ENCODE measurements at places on chromosomes 7 and 10.

GRCh38 chr7:130350945-130351790 lies 6.6 kb downstream of the CPA5 start:
- no peak for DNase-seq

GRCh38 chr10:117741524-117741923 lies 199.0 kb downstream of the EMX2 start:
- no peak for DNase-seq

DNA sequence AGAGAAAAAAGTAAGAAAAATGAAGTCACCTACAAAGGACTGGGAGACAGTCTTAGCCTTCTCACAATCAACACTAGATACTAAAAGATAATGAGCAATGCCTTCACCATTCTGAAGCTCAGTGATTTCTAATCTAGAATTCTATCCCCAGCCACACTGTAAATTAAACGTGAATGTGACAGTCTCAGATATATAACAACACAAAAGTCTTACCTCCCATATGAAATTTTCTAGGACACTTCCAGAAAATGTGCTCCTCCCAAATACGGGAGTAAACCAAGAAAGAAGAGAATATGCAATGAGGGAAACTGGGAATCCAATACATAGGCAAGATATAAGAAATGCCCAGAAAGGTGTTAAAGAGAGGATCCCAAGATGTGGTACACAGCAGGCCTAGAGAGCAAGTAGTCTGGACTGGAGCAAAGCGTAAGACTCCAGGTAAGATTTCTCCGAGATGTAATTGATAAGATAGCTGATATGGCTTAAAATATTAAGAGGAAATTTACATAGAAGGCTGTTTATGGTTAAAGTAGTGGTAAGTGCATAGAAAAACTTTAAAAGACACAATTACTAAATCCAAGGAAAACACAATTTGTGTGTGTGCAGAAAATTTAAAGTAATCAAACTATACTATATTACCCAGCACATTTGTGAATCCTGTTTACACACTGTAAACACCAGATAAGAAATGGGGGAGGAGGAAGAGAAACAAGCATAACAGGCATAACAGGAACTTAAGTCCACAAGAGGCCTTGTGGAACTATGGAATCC lies 44.1 kb downstream of the SGMS1 start:
- DNase-seq, result no peak

DNA sequence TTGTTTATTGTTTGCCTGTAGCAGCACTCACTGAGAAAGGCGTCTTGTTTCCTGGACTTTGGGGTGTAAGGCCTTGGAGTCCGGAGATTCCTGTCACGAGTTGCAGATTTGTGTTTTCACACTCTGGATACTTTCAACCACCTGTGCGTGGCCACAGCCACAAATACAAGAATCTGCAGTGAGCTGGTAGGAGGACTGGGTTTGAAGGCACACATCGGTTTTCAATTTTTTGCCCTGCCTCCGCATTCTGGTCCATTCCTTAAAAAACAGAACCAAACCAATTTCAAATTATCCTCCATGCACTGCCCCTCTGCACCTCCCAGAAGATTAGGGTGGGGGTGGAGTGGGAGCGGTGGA lies 619 bp downstream of the EXOC4 start:
- DNase-seq, result no peak

DNA sequence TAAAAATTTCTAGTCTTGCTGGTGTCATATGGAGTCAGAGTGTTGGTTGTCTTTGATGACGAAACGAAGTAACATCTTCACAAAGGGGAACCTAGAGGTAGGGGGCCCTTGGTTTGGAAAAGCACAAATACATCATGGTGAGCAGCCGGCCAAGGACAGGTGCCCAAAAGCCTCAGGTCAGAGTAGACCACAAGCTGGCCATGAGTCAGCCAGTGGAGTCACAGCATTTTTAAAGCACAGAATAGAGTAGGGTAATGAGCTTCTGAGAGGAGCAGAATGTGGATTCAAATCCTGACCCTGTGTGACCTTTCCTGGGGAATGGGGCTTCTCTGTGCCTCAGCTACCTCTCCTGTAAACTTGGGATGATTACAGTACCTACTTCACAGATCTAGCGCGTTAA lies 5.3 kb downstream of the CAMK2B start:
- DNase-seq, result no peak

DNA sequence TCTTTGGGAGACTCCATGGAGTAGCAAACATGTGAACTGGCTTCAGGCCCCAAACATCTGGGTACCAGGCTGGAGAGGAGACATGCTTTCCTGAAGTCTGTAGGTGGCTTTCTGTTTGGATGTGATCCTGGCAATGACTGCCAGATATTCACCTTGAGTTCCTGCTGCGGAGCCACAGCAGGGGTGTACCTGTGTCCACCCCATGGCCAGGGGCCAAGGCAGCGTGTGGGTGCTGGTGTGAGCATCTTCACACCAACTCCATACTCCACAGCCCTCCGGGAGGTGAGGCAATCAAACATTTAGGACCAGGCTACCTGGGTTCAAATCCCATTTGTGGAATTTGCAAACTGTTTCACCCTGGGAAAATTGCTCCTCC lies 113.0 kb downstream of the ADCY1 start:
- DNase-seq, result no peak

DNA sequence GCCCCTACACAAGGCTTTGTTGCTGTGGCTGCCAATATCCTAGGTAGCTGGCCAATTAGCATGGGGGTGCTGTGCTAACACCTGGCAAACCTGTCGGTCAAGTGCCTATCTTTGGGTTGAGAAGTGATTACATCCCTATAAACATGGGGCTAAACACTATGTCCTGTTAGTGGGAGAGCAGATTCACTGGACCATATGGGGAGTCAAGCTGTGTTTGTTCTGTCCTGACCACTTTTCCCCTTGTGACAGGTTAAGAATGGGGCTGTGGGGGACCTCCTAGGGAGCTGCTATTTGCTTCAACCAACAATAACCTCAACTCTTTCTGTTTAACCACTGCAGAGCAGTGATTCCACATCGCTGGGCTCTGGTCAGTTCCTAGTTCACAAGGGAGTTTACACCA lies 151.5 kb upstream of the AOAH start:
- no peak for DNase-seq

DNA sequence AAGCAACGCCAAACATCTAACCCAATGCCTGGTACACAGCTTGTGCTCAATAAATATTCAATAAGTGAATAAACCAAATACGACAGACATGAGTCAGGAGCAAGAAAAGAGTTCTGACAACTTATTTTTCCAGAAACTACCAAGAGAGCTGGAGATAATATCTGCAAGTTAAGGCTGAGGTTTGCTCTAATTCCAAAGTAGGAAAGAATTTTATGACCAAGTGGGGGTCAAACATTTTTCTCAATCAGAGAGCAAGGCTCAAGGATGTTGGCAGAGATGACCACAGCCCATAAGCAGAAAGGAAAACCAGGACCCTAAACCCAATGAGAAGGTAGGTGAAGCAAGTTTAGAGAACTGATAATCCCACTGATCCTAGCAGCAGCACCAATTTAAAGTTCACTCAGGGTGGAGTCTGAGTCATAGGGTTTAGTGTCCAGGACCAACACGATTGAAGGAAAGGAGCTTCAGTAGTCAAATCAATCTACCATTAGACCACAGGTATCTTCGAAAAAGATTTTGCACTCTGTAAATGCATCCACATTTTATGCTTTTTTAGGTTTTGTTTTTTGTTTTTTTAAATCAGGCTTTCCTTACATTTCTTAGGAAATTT lies 49.3 kb upstream of the KCNIP2 start:
- DNase-seq, result no peak

- DNase-seq, result no peak
These were observed 123.6 kb downstream of the SH3PXD2A start for GRCh38 chr10:103731609-103732270.

DNA sequence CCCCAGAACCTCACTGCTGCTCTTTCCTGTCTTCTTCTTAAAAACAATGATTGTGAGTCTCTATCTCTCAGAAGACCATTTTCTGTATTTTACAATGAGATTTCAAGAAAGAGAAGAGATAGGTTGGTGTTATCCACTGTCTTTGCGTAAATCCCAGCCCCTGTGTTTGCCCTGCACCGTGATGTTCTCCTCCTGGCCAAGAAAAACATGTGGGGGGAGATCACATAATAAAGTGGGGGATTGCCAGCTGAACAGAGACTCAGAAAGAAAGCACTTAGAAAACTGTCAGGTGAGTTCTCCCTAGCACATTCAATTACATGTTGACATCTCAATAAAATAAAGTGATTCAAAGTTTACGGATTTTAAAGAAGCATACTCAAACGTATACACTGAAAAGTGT lies 105.0 kb upstream of the PITRM1 start:
- DNase-seq, result no peak

DNA sequence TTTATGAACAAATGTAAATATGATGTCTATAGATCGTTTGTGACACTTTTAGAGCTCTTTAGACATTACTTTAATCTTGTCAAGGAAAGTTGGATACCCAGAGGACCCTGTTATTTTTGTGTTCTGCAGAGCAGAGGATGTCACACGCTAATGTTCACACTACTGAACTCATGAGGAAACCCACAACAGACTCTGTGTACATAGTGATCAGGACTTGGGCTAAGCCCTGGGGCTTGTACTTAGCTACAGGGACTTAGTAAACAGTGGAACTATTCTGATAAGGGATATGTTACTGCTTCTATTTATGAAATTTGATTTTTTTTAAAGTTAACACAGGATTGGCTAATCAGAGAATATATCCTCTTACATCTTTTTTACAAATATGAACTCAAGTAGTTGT lies 36.1 kb upstream of the ZNF518A start:
- no peak for DNase-seq

DNA sequence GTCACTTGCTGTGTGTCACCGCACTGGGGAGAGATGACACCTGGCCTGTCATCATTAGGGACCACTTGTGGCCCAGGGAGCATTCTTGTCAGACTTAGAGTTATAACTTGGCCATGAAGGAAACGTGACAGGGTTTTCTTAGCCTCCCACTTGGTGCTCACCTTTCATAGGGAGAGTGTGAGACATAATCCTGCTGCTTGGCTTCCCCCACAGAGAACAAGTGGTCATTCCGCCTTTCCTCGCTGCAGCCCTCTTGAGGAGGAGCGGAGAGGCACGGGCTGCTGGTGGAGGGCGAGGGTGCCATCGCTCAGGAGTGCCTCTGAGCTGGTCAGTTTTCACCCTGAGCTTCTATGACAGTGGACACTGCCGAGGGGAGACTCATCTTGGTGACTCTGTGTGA lies 125.0 kb upstream of the GJD4 start:
- no peak for DNase-seq

DNA sequence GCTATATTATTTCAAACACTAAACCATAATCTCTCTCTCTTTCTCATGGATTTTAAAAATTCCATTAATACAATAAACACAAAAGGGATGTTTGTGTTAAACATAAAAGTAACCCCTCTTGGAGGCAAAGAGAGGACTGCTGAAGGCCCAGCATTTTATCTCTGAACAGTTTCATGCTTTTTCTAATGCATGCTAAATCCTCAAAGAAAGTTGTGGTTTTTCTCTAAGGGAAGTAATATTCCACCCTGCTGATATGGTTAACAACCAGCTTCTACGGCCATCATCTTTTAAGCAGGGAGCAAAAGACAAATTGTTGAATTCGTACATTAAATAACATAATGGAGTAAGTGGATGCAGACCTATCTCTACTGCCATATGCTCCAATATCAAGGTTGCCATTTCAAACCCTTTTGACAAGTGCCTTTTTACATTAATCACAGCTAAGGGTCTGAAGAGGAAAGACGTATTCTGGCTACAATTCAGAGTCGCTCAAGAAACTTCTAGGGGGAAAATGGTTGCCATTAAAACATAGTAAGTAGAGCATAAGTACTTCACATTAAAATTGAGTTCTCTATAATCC lies 103.1 kb downstream of the SLC25A13 start:
- no peak for DNase-seq

DNA sequence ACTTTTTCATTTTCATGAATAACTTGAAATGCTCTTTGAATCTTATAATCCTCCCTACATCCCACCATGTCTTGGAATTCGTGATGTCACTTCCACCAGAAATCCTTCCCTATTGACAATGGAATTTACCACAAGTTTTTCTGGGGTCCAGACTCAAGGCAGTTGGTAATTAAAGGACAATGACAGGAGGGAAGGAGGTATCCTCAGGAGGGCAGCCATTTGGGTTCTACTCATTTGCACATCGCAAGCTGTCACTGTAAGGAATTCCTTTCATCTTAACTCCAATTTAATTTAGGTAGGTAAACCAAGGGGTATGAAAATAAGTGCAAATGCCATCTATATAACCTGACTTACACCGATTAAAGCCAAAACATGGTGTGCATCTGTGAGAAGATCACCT lies 21.9 kb downstream of the LRRC17 start:
- no peak for DNase-seq

DNA sequence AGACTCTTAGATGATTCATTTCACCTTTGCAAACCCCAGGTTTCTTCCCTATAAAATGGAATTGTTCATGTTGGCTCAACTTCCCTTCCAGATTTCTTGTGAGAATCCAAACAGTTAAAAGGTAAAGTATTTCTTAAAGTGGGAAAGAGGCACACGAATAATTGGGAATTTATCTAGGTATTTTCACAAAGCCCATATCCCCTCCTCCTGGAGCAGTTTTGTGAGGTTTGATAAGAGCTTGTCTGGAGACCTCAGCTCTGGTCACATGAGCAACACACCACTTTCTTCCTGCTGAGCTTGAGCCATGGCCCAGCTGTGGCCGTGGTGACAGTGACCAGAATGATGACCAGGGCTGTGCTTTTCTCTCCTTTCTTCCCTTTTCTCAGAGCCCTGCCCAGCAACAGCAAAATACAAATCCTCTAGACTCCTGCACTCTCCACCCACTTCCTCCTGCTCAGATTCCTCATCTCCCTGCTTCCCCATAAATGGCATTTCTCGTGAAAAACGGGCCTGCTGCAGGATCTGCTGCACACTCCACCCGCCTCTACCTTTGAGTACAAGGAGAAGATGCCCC lies 87.7 kb downstream of the PIK3CG start:
- peak; percentile 63 for DNase-seq

- no peak for DNase-seq
These were observed 1.9 kb downstream of the CTTNBP2 start for GRCh38 chr7:117871401-117871777.

- no peak for DNase-seq
These were observed 120.2 kb downstream of the CDH23 start for GRCh38 chr10:71516890-71517289.

- DNase-seq, result no peak
These were observed 728 bp downstream of the CAV2 start for GRCh38 chr7:116500078-116500853.
